GM12865 (cell line): ENCODE measurements at places on chromosomes 5 and 9.

GRCh38 chr5:117131876-117132275, 557.3 kb upstream of the SEMA6A start:
- no peak for DNase-seq

GRCh38 chr5:97111616-97112015, 30.8 kb downstream of the LIX1 start:
- DNase-seq = no peak

DNA sequence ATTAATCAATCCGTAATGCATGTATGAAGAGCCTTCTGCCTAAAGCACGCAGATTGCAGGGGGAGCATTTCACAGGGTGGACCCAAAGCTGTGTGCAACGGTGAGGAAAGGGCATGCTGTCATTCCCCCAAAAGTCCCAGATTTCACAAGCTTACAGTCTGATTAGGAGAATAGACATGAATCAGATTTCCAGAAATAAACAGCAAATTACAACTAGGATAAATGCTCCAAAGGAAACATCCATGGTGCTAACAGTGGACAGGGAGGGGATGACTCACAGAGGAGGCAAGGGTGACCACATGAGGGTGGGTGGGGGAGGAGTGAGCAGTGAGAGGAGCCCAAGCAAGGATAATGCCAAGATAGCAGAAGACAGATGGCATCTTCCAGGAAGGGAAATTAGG, 258.4 kb upstream of the TAS2R1 start:
- no peak for DNase-seq

GRCh38 chr5:57824047-57824446, 341.4 kb upstream of the ACTBL2 start:
- DNase-seq = no peak

DNA sequence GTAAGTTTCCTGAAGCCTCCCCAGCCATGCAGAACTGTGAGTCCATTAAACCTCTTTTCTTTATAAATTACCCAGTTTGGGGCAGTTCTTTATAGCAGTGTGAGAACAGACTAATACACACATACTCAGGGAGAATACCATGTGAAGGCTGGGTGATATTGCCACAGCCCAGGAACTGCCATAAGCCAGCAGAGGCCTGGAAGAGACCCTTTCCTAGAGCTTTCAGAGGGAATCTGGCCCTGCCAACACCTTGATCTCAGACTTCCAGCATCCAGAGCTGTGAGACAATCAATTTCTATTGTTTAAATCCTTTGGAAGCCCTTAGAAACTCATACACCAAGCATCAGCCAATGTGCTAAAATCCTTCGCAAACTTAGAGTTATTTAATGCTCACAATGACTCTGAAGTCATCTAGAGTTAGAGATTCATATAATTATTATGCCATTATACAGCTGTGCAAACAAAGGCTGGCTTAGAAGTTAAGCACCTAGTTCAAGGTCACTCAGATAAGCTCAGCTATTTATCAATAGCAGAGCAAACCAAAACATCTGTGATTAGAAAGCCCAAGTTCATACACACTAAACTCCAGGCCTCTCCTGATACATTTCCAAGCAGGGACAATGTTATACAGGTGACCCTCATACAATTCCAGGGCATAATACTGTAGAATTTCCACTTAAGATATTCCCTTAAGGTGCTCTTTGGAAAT, 531.8 kb upstream of the DAP start:
- no peak for DNase-seq

GRCh38 chr9:113918697-113919350, 42.7 kb downstream of the ZNF618 start:
- DNase-seq = no peak

DNA sequence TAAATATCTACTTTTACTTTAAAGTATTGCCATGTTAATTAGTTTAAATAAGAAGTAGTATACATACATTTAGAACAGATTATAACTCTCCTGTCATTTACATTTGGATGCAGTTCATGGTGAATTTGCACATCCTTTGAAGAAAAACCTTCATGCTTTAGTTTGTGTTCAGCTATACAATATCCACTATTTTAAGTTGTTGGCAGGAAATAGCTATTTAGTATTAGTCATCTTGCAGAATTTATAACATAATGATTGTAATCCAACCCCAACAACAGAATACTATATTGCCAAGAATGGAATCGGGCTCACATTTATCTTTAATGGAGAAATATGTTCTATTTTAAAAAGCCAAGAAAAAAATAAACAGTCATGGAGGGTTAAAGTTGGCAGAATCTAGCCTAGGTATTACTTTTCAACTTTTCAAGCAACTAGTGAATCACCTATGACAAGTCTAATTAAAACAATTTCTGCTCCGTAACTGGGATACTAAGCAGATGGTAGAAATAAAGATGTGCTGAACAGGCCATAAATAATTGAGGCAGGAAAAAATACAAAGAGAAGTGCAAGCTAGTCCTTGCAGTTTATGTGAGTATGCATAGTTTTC, 1170.6 kb upstream of the NUDT12 start:
- no peak for DNase-seq

- no peak for DNase-seq
Measured at GRCh38 chr9:124580186-124580585, 73.0 kb upstream of the NR5A1 start.

DNA sequence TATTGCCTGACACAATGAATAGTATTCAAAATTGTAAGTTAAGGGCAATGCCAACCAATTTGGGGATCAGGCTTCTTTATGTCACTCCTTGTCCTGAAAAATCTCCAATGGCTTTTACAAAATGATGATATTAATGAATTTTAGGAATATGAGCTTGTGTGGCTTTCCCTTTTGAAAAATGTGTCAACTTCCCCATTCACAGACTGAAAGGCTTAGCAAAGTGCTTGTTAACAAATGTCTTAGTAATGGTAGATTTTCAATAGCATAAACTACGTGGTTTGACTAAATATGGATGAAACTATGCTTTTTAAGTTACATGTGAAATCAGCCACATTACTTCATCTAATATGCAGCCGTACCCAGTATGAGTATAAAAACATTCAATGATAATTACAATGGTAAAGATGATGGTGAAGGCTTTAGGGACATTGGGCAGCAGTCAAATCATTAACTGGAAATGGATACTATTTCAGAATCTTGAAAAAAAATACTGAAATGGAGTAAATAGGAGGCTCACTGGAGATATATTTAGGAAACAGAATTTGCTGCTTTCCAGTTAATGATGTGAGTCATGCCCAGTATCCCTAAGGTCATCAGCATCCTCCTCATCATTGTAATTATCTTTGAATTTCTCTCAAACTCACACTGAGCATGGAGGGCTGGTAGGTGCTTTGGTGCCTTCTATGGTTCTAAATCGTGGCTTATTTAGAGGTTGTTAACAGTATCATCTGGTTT, 113.3 kb upstream of the ZNF608 start:
- DNase-seq = no peak
